ENCODE measurements at places on chromosomes 13 and 19.

GRCh38 chr13:47213047-47213446 lies 316.2 kb upstream of the HTR2A start:
- DNase-seq = no peak

- DNase-seq = no peak
Observed at GRCh38 chr13:80562433-80563156, 221.7 kb upstream of the SPRY2 start.

- no peak for DNase-seq
Observed at GRCh38 chr13:95020298-95020987, 280.8 kb downstream of the ABCC4 start.

GRCh38 chr13:51501592-51502152 lies 48.8 kb upstream of the INTS6 start:
- DNase-seq = no peak

GRCh38 chr19:46551164-46551563 lies 50.0 kb upstream of the CALM3 start:
- DNase-seq = no peak
